Activated CD4-positive, CD25-positive, alpha-beta regulatory T cell (primary cell): ENCODE measurements at places on chromosomes 1 and 21.

GRCh38 chr21:28540514-28540913, 452.2 kb downstream of the LTN1 start:
- no peak for DNase-seq

DNA sequence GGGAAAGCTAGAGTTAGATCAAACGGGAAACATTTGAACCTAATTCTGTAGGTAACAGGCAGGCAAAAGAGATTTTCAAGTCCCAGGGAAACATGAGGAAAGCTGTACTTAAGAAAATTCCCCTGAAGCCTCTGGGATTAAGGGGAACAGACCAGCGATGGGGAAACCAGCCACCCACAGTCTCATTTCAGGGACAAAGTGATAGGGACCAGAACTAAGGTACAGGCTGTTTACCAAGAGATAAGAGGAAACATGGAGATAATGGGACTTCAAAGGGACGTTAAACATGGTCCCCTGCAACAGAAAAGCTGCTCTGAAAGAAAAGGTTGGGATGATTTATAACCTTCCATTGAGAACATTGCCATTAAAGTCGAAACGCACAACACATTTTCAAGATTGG, 84.4 kb downstream of the NTPCR start:
- DNase-seq: no peak

DNA sequence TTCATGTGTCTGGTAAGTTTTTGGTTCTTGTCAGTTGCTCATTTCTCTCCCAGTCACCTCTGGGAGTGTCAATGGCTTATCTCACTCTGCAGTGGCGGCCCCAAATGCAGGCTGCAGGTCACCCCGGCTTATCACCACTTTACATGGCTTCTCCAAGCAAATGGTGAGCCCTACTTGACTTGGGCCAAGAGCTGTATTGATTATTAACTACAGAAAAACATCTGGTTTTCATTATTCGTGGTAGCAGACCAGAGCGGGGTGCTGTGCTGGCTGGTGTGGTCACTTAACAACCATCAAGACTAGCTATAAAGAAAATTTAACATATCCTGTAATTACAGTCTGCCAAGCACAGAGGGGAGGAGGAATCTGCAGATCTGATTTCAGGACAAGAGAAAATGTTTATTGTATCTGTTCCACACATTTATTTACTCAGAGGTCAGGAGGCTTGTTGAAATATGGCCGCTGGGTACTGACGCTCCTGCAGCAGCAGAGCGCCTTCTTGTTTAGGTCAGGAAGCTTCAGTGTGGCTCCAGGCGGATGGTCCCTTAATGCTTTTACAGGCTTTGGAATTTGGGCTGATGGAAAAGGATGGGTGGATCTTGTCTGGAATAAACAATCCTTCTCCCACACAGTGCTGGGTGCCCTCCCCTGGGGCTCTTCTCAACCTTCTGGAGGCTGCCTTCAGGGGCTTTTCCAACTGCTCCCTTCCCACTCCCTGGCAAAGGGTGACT, 87.8 kb downstream of the HLX start:
- no peak for DNase-seq

DNA sequence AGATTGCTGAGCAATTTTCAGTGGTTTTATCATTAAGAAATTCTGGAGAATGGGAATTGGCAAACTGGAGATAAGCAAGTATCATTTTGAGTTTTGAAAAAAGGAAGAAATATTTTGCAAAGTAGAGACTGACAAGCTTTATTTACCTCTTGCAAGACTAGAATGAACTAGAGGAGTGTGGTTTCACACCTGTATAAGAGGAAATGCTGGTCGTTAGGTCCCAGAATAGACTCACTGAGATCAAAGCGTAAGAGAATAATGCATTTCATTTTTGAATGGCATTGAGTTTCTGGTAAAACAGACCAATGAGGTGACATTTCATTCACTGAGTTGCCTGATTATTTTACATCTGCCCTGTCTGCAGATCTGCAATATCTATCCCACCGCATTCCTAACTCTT, 308.1 kb downstream of the ADGRL2 start:
- DNase-seq: no peak

- no peak for DNase-seq
These were observed 588 bp upstream of the PACC1 start for GRCh38 chr1:212415107-212415841.

DNA sequence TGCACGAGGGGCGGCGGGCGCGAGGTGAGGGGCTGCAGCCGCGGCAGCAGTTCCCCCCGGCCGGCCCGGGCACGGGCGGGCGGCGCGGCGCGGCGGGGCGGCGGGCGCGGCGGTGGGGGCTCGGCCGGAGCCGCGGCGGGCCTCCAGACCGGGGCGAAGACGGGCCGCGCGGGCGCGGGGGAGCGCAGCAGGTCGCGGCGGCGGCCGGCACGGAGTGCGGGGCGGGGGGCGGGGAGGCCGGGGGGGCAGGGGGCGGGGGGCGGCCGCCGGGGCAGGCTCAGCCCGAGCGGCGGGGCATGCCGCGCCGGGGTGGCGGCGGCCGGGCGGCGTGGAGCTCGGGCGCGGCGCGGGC, 311 bp downstream of the IRF2BP2 start:
- no peak for DNase-seq

- DNase-seq: no peak
These were observed 804.6 kb upstream of the CXADR start for GRCh38 chr21:16708101-16708835.

- DNase-seq: no peak
These were observed 4.5 kb downstream of the HSPB7 start for GRCh38 chr1:16013220-16013907.

- DNase-seq: no peak
These were observed 33.3 kb downstream of the PIK3CD start for GRCh38 chr1:9684801-9685200.

GRCh38 chr1:82160903-82161302, 360.2 kb downstream of the ADGRL2 start:
- no peak for DNase-seq

- DNase-seq: no peak
These were observed 737 bp downstream of the HES4 start for GRCh38 chr1:998995-999724.

DNA sequence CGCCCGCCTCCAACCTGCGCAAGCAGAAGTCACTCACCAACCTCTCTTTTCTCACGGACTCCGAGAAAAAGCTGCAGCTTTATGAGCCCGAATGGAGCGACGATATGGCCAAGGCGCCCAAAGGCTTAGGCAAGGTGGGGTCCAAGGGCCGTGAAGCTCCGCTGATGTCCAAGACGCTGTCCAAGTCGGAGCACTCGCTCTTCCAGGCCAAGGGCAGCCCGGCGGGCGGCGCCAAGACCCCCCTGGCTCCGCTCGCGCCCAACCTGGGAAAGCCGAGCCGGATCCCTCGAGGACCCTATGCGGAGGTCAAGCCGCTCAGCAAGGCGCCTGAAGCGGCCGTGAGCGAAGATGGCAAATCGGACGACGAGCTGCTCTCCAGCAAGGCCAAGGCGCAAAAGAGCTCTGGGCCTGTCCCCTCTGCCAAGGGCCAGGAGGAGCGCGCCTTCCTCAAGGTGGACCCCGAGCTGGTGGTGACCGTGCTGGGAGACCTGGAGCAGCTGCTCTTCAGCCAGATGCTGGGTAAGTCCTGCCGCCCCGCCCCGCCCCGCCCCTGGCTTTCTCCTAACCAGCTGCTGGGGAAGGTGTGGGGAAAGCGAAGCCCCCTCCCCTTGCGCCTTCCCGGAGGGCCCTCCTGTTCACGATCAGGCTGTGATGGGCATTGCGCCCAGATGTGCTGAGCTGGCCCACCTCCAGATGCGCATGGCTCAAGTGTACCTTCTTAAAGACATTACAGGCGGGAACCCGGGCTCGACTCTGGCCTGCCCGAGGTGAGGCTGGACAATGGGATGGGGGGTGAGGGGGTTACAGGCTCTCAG, 110.2 kb downstream of the NAV1 start:
- DNase-seq: no peak

- DNase-seq: no peak
These were observed 1193.9 kb downstream of the PLA2G4A start for GRCh38 chr1:188022661-188023060.

DNA sequence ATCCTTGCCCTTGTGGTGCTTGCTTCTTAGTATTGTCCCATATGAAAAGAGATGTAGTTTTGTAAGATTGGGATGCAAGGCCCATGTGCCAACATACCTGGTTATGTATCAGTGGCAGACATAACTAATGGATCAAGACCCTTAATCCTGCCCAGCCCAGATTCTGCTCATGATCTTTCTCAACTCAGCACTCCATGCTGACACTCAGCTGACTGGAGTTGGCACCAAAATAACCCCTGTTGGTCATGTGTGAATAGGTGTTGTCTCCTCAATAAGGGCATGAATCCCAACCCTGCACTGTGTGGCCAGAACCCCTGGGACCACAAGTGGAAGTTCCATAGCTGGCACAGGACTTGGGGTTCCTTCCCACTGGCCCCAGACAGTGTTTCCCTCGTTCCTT, 13.9 kb upstream of the CNR2 start:
- DNase-seq: no peak

GRCh38 chr1:29960876-29961275, 724.6 kb downstream of the PTPRU start:
- no peak for DNase-seq

DNA sequence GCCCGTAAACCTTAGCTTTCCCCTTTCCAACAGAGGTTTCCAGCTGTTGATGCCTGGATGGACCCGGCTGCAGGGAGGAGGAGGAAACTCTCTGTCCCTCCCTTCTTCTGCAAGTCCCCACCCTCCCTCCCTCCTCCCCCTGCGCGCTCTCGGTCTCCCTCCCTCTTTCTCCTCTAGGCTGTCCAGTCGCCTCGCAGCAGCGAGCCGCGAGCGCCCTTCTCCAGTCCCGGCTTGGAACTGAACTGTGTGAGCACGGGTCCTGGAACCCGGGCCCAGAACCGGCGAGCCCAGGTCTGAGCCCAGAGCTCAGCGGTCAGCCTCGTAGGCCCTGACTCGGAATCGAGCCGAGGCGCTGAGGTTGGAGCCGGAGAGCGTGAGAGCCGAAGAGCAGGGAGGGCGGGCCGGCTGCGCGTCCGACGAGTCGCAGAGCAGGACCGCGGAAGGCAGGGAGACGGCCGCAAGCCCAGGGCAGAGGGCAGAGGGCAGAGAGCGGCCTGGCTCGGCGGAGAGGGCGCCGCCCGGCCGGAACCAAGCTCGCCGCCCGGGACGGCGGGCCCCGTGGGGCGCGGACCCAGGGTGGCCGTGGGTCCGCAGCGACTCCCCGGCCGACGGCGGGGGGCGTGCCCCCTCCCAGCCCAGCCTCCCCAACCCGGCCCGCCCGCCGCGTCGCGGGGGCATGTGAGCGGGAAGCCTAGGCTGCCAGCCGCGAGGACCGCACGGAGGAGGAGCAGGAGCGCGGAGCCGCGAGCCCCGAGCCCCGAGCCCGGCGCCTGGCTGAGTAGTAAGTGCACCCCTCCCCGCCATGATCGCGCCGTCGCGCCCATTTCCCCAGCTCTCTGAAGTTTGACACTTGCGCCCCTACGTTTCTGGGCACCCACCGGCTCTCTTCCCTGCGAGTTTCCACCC, at the start of gene SOX13:
Gene SOX13, plus strand, starts transcription at position 185 of the 906 bp plus-strand sequence. CDS start 39,801 bp downstream, outside the sequence.
- DNase-seq: no peak

GRCh38 chr1:101431956-101432510, 195.2 kb downstream of the S1PR1 start:
- DNase-seq: no peak

- no peak for DNase-seq
These were observed 43.4 kb downstream of the PLPP3 start for GRCh38 chr1:56535939-56536338.

GRCh38 chr1:175188936-175189335, 3.6 kb downstream of the KIAA0040 start:
- DNase-seq: peak; percentile 41

DNA sequence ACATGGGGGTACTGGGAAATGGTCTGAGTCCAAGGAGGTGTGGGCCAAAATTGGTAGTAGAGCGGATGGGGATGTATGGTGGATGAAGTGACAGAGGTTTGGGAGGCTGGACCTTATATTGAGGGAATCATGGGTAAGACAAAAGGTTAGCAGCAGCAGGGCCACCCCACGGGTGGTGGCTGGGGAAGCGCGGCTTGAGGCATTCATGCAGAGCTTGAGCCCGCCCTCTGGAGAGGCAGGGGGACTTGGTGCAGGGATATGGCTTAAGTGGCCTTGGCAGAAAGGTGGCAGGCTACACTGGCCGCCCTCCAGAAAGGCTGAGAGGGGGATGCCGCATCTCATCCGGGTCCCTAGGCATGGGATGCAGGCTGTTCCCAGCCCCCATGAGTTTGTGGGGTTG, 31.5 kb downstream of the HMGB4 start:
- no peak for DNase-seq

GRCh38 chr1:241717975-241718374, 65.9 kb downstream of the WDR64 start:
- DNase-seq: no peak

DNA sequence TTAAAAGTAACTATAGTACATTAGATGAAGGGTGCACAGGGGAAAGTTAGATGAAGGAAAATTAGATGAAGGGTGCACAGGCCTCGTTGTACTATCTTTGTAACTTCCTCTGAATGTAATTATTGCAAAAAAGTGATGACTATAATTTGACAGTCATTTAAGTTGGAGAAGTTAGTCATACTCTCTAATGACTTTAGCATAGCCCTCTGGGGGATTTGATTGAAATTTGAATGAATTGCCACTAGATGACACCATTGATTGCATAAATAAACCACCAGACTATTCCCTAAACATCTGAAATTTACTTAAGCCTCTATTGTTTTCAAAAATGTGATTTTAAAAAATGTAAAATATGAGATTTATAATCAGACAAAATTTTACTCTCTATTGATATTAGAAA, 102.6 kb downstream of the TPR start:
- DNase-seq: no peak

GRCh38 chr1:47411436-47411835, 4.6 kb upstream of the FOXE3 start:
- DNase-seq: no peak

DNA sequence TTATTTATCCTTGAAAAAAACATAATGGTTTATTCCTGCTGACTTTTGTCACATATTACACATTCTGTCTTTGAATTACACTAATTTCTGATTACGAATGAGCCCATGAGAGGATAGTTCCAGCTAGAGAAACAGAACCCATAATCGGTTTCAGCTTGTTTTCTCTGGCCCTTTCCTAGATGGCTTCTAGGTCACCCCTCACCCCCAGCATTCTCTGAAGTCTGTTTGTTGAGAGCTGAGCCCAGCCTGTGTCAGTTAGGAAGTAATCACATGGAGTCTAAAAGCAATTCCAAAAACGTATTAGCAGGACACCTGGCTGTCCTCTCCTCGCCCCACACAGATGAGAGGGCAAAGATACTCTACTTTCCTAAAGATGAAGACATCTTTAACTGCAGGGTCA, 48.9 kb downstream of the KIAA1614 start:
- no peak for DNase-seq

GRCh38 chr1:22166439-22166838, 23.5 kb upstream of the WNT4 start:
- DNase-seq: no peak

- DNase-seq: no peak
These were observed 284.5 kb downstream of the DSCAM start for GRCh38 chr21:40562242-40563002.

DNA sequence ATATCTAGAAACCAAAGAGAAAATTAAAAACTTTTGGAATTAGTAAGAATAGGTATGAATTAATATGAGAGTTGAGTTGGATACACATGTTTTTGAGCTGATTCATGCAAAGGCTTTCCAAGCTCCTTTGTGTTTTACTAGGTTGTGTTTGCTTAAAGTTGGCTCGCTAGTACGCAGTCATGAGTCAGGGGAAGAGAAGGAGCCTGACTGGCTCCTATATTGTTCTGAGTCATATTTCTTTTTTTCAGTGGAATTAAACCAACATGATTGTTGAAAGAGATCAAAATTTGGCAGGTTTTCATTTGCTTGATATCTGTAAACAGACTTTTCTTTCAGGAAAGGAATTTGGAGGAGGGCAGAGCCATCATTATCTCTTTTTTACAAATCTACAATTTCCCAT, 66.7 kb downstream of the MAGI3 start:
- DNase-seq: no peak
